ENCODE measurements at places on chromosomes 16 and 17.

DNA sequence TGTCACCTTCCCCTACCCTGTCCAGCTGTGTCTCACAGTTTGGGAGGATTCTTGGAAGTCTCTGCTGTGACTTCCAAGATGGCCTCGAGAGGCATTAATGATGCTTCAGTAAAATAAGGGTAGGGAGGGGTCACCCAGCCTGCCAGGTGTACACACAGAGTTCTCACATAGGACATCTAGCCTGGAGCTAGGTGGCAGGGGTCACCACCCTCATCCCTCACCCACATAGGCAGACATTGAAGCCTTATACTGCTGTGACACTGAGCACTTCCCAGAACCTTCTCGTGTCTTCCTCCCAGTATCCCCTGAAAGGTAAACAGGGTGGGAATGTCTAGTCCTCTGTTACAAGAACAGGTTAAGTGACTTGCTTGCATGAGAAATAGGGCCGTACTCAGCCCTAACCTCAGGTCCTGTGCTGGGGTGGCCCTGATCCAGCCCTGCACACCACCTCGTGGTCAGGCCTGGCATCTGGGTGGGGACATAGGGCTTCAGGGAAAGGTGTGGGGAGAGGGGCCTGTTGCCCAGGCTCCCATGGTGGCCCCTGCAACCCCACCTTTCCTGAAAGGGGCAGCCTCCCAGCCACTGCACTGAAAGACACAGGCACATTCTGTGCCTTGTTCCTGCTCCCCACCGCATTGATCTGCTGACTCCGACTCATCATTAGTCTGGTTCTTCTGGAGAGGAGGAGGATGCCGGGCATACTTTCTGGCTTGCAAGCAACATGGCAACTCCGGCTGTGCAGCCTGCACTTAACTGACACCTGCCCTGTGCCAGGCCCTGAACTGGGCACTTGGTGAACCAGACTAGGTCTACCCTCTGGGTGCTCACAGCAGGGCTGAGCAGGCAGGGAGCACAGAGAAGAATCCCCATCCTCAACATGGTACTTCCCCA, 3.6 kb upstream of the MMP15 start:
- no peak for DNase-seq

GRCh38 chr16:28130099-28131088, 66.9 kb upstream of the GSG1L start:
- no peak for DNase-seq

GRCh38 chr17:79338152-79338551, 263.5 kb downstream of the ENGASE start:
- no peak for DNase-seq

- no peak for DNase-seq
Measured at GRCh38 chr16:63945806-63946205, 1176.1 kb downstream of the CDH11 start.

GRCh38 chr16:2852003-2852730, 5.8 kb downstream of the PRSS22 start:
- no peak for DNase-seq

GRCh38 chr17:9979463-9979995, 74.5 kb upstream of the RCVRN start:
- DNase-seq, result no peak

- no peak for DNase-seq
Measured at GRCh38 chr17:15261258-15261801, 3.8 kb downstream of the PMP22 start.
